ENCODE measurements at places on chromosomes 11 and 22.

- DNase-seq, result no peak
Measured at GRCh38 chr11:123745764-123746451, 4.4 kb upstream of the ZNF202 start.

- no peak for DNase-seq
Measured at GRCh38 chr11:65492637-65493366, 6.0 kb upstream of the MALAT1 start.

DNA sequence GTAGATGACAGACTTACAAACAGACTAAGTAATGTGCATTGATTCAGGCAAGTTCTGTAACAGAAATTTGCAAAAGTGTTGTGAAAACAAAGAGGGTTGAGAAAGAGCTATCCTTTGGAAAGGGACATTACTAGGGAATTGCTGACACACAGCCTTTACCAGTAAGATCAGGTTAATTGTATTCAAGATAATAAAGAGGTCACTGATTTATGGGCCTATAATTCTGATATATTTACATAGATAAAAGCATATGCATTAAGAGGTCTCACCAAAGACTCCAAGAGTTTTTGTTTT is 138.7 kb downstream of the MAML2 start:
- no peak for DNase-seq

- DNase-seq, result no peak
Measured at GRCh38 chr11:108854346-108854745, 189.5 kb downstream of the DDX10 start.

DNA sequence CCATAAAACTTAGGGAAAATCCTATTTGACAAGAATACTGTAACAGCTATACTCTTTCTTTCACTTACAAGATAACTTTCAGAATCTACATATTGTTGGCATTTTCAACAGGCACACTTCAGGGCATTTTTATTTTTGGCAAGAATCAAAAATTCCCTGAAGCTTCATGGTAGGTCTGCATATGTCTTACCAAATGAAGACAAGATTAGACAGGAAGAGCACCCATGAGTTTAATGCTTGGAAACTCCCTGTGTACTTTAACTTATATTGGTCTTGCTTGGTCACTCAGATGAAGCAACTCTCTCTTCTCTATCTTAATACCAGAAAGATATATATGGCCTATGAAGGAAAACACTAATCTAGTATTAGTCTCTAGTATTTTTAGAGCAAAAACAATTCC is 137.7 kb downstream of the ATG16L2 start:
- DNase-seq, result no peak

DNA sequence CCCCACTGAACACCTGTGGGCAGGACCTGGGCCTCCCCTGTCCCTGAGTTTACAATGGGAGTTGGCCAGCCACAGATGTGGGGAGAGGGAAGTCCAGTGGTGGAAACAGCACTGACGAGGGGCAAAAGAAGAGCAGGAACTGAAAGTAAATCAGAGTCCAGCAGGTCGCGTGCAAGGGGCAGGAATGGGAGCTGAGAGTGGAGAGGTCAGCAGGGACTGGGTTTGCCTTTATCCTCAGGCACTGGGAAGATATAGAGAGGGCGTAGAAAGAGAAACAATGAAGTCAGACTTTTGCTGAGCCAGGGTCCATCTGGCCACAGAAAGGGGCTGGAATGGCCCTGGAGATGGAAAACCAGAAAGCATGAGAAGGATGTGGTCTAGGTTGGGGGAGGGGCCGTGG is 8.5 kb downstream of the P2RY6 start:
- no peak for DNase-seq

- no peak for DNase-seq
Measured at GRCh38 chr11:16403448-16403803, 47.1 kb upstream of the SOX6 start.
